Foreskin keratinocyte (primary cell): ENCODE measurements at places on chromosomes 3 and 15. TPM values are rescaled to one million over a fixed set of nuclear protein-coding genes. Genes with fewer than 3 reads are reported as not detected.

The FAM43A gene
- 0.54 and 0.69 TPM in 2 replicates for polyA plus RNA-seq

The CFAP92 gene
- polyA plus RNA-seq: 0.22 and 0.31 TPM in 2 replicates

The C3orf52 gene
- 3.2 and 4.2 TPM in 2 replicates for polyA plus RNA-seq

The RBSN gene
- polyA plus RNA-seq: 5.8 and 5.9 TPM in 2 replicates

The TRAK1 gene
- 15.5 and 16.0 TPM in 2 replicates for polyA plus RNA-seq

The PCSK6 gene
- 1.3 and 1.5 TPM in 2 replicates for polyA plus RNA-seq

The PTH1R gene
- polyA plus RNA-seq: not detected in 2 replicates

The CCDC33 gene
- polyA plus RNA-seq: not detected in 2 replicates
